Mesendoderm (in vitro differentiated cells): ENCODE measurements at places on chromosomes 4 and X.

- DNase-seq = peak; percentile 63
- H3K36me3 ChIP-seq = no peaks in the 10 kb centered on the region
- H3K27ac ChIP-seq = no peak overlapping the region
- no peak overlapping the region for H3K4me3 ChIP-seq
Observed at GRCh38 chrX:981791-982626, 230.4 kb downstream of the CRLF2 start.

- no peak overlapping the region for H3K4me3 ChIP-seq
- H3K27me3 ChIP-seq = no peaks in the 10 kb centered on the region
- H3K4me1 ChIP-seq = no peaks in the 10 kb centered on the region
- H3K27ac ChIP-seq = no peak overlapping the region
Observed at GRCh38 chrX:71128915-71129765, 10.7 kb downstream of the MED12 start.

- H3K36me3 ChIP-seq = no peaks in the 10 kb centered on the region
- H3K27me3 ChIP-seq = no peaks in the 10 kb centered on the region
- no peak overlapping the region for H3K4me3 ChIP-seq
- no peak for DNase-seq
- no peaks in the 10 kb centered on the region for H3K4me1 ChIP-seq
Observed at GRCh38 chrX:25941559-25942250, 196.4 kb upstream of the MAGEB18 start.

GRCh38 chrX:134715930-134716619 is 57.8 kb upstream of the PLAC1 start:
- no peak overlapping the region for H3K27ac ChIP-seq
- no peak overlapping the region for H3K4me3 ChIP-seq
- no peaks in the 10 kb centered on the region for H3K4me1 ChIP-seq
- H3K36me3 ChIP-seq = no peaks in the 10 kb centered on the region

- H3K36me3 ChIP-seq = no peaks in the 10 kb centered on the region
- no peak overlapping the region for H3K4me3 ChIP-seq
- no peaks in the 10 kb centered on the region for H3K4me1 ChIP-seq
Observed at GRCh38 chr4:164109503-164109902, 615.0 kb downstream of the TMA16 start.

DNA sequence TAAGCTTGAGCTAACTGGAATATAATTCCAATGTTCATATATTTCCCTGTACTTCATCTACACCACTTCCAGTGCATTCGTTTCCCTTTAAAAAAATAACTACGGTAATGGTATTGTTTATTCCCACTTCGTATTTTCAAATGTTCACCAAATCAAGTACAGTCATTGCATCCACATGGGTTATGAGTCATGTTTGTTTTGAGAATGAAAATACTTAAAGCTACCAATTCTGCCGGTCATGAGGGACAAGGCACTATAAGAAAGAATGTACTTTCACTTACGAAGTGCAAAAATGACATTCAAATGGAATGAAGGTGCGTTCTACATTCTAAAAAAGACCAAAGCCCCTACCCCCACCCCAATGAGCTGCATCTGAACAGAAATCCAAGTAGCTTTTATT is 174.4 kb upstream of the FGF13 start:
- DNase-seq = no peak
- H3K4me3 ChIP-seq = no peak overlapping the region
- no peaks in the 10 kb centered on the region for H3K27me3 ChIP-seq
- H3K36me3 ChIP-seq = no peaks in the 10 kb centered on the region

DNA sequence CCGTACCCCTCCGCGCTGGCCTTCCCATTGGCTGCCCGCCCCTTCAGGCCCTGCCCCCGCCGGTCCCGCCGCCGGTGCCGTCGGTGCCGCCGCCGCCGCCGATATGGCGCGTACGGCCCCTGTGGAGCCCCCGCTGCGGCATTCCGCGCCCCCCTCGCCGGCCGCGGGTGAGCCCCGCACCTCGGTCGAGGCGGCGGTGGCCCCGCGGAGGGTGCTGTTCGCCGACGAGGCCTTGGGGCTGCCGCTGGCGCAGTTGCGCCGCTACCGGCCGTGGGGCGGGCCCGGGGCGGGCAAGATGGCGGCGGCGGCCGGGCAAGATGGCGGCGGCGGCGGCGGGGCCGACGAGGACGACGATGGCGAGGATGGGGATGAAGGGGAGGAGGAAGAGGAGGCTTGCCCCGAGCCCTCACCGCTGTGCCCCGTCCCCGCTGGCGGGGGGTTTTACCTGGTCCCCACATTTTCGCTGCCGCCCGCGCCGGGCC is at the start of gene PPP1R3F:
Gene PPP1R3F, plus strand, starts transcription at position 27 of the 482 bp plus-strand sequence. Its CDS starts 77 bp downstream, at position 104.
- no peak for DNase-seq
- no peaks in the 10 kb centered on the region for H3K36me3 ChIP-seq
- H3K4me1 ChIP-seq = no peaks in the 10 kb centered on the region
- H3K27me3 ChIP-seq = no peaks in the 10 kb centered on the region
- peak within 1 kb of the TSS; percentile 62 for H3K4me3 ChIP-seq

DNA sequence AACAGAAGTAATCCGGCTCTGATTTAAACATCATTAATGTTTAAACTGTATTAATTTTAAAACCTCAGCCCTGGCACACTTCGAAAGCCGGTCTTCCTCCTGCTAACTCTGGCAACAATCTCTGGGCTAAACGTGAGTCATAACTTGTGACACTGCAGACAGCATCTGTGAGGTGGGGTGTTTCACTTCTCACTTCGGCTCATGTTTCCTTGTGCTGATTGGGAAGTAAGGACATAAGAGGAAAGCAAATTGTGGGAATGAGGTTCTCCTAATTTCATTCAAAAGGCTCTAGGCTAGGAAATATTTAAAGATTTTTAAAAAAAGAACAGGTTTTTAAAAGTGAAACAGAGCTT is 139.9 kb upstream of the USP9X start:
- H3K4me3 ChIP-seq = no peak overlapping the region
- H3K27ac ChIP-seq = no peak overlapping the region
- H3K36me3 ChIP-seq = no peaks in the 10 kb centered on the region
- H3K4me1 ChIP-seq = no peaks in the 10 kb centered on the region
- no peaks in the 10 kb centered on the region for H3K27me3 ChIP-seq

DNA sequence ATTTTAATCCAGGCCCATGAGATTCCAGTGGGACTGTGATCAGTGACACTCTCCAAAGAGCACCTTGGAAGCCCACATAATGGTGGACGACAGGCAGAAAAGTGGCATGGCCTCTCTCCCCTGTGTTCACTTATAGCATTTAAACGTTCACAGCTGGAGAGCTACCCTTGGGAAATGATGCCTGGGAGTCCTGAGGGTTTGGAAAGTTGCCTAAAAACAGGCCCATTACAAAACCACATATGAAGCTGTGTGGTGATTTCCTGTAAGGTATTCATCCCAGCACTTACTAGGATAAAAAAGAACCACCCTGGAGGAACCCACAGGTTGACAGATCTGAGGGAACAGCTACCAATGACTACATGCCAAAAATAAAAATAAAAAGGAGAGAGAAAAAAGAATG is 193.2 kb downstream of the RASL11B start:
- DNase-seq = no peak
- no peaks in the 10 kb centered on the region for H3K4me1 ChIP-seq
- H3K27ac ChIP-seq = no peak overlapping the region
- no peak overlapping the region for H3K4me3 ChIP-seq

GRCh38 chr4:83231620-83232076 is 53.0 kb downstream of the COQ2 start:
- no peak overlapping the region for H3K4me3 ChIP-seq
- H3K27ac ChIP-seq = no peak overlapping the region
- peaks cover 3% of the 10 kb centered on the region for H3K4me1 ChIP-seq
- no peaks in the 10 kb centered on the region for H3K27me3 ChIP-seq
- no peak for DNase-seq

- H3K27ac ChIP-seq = no peak overlapping the region
- H3K36me3 ChIP-seq = no peaks in the 10 kb centered on the region
Observed at GRCh38 chrX:54171527-54172250, 11.4 kb downstream of the FAM120C start.

DNA sequence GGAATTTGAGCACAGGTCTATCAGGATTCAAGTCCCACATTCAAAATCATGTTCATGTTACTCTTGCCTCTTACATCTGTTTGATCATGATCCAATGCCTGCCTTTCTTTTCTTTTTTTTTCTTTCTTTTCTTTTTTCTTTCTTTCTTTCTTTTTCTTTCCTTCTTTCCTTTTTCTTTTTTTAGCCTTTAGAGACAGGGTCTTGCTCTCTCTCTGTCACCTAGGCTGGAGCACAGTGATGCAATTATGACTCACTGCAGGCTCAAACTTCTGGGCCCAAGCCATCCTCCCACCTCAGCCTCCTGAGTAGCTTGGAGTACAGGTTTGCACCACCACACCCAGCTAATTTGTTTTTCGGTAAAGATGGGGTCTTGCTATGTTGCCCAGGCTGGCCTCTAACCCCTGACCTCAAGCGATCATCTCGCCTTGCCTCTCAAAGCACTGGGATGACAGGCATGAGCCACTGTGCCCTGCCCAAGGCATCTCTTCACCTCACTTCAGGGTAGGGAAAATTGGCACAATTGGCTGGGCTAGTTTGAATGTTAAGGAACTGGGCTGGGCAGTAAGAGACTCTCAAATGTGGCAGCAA is 359.2 kb downstream of the FBXW7 start:
- H3K4me1 ChIP-seq = no peaks in the 10 kb centered on the region
- H3K27ac ChIP-seq = no peak overlapping the region
- no peak overlapping the region for H3K4me3 ChIP-seq
- H3K36me3 ChIP-seq = no peaks in the 10 kb centered on the region
- H3K27me3 ChIP-seq = no peaks in the 10 kb centered on the region

DNA sequence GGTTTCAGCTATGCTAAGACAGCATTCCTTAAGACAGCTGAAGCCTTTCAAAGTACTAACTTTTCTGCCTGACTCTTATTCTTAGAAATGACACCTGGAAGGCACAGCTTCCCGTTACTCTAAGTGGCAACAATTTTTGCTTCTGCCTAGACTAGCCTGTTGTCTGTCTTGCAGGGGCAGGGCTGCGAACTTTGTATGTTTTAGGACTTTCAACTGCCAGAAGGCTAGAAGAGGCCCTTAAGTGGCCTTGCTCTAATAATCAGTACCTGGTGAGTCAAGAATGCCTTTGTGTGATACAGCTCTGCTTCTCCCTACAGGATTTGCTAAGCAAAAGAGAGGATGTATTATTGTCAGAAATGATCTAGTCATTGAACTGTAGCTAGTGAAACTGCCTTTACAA is 30.0 kb upstream of the TFDP3 start:
- H3K27me3 ChIP-seq = no peaks in the 10 kb centered on the region
- DNase-seq = no peak
- H3K4me3 ChIP-seq = no peak overlapping the region

DNA sequence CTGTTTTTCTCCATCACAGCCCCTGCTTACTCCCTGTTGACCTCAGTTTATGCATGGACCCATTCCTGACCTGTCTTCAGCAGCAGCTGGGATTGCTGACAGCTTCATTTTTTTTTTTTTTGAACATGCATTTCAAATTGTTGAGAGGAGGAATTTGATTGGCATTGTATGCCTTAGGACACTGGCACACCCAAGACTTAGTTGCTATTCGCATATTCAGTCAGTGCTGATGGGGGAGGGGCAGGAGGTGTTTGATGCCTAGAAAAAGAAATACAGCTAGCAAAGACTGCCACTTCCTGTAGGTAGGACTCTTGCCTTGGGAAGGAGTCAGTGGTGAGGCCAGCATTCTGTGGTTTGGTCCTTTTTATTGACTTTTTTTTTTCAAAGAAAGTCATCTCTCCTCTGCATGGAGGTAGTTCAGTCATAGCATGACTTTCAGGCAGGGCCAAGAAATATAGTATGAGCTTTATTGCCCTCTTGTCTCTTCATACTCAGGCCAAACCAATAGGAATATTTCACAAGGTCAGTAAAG is 33.6 kb upstream of the XK start:
- H3K36me3 ChIP-seq = no peaks in the 10 kb centered on the region
- no peaks in the 10 kb centered on the region for H3K4me1 ChIP-seq
- H3K4me3 ChIP-seq = no peak overlapping the region
- DNase-seq = peak; percentile 33
- H3K27me3 ChIP-seq = no peaks in the 10 kb centered on the region
- H3K27ac ChIP-seq = no peak overlapping the region

- no peak overlapping the region for H3K4me3 ChIP-seq
- H3K27me3 ChIP-seq = no peaks in the 10 kb centered on the region
- H3K27ac ChIP-seq = no peak overlapping the region
- no peaks in the 10 kb centered on the region for H3K4me1 ChIP-seq
Observed at GRCh38 chrX:2542826-2543521, 42.2 kb upstream of the DHRSX start.

GRCh38 chr4:76615999-76616398 is 181.0 kb downstream of the SHROOM3 start:
- H3K27me3 ChIP-seq = no peaks in the 10 kb centered on the region
- peaks cover 5% of the 10 kb centered on the region for H3K4me1 ChIP-seq
- H3K36me3 ChIP-seq = no peaks in the 10 kb centered on the region
- H3K4me3 ChIP-seq = no peak overlapping the region
- no peak for DNase-seq
- H3K27ac ChIP-seq = no peak overlapping the region

- no peaks in the 10 kb centered on the region for H3K36me3 ChIP-seq
- no peak overlapping the region for H3K27ac ChIP-seq
- H3K27me3 ChIP-seq = no peaks in the 10 kb centered on the region
- H3K4me3 ChIP-seq = no peak overlapping the region
- peaks cover 11% of the 10 kb centered on the region for H3K4me1 ChIP-seq
Observed at GRCh38 chrX:107738272-107738671, 37.3 kb downstream of the TSC22D3 start.

- no peaks in the 10 kb centered on the region for H3K36me3 ChIP-seq
- no peaks in the 10 kb centered on the region for H3K4me1 ChIP-seq
- peak; percentile 40 for DNase-seq
Observed at GRCh38 chrX:109847257-109848187, 114.5 kb upstream of the ACSL4 start.

- no peak overlapping the region for H3K4me3 ChIP-seq
- no peak for DNase-seq
- no peaks in the 10 kb centered on the region for H3K36me3 ChIP-seq
- no peaks in the 10 kb centered on the region for H3K27me3 ChIP-seq
- H3K27ac ChIP-seq = no peak overlapping the region
- no peaks in the 10 kb centered on the region for H3K4me1 ChIP-seq
Observed at GRCh38 chr4:77950203-77950602, 87.6 kb downstream of the MRPL1 start.

DNA sequence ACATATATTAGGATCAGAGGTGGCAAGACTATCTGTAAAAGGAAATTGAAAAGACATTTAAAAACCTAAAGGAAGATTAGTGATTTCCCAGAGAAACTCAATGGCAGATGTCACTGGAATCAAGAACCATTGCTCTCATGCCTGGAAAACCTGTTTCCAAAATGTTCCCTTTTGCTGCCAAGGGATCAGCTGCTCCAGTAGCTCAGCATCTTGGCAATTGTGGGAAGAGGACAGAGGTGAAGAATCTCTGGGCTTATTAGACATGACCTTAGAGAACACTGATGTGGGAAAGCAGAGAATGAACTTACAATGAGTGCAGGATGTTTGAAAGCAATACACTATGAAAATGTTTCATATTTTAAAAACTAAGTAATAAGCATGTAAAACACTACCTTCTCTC is 98.3 kb downstream of the SHROOM3 start:
- no peak overlapping the region for H3K4me3 ChIP-seq
- no peaks in the 10 kb centered on the region for H3K27me3 ChIP-seq
- no peaks in the 10 kb centered on the region for H3K4me1 ChIP-seq
- H3K27ac ChIP-seq = no peak overlapping the region
- no peaks in the 10 kb centered on the region for H3K36me3 ChIP-seq
